Endothelial cell (in vitro differentiated cells): ENCODE measurements at places on chromosomes 13 and 19. TPM values are rescaled to one million over a fixed set of nuclear protein-coding genes. Genes with fewer than 3 reads are reported as not detected.

The CILP2 gene
- total RNA-seq: 0.23 TPM

The CBY2 gene
- total RNA-seq: not detected

The KCNN1 gene
- 19.3 TPM for total RNA-seq

The ZNF223 gene
- total RNA-seq: 10.9 TPM

The N4BP2L1 gene
- total RNA-seq: 4.2 TPM

The C1QTNF9 gene
- total RNA-seq: not detected

The ICAM4 gene
- 0.36 TPM for total RNA-seq

The FPR3 gene
- total RNA-seq: not detected

The ZNF221 gene
- total RNA-seq: 7.3 TPM

The DACT3 gene
- 1.1 TPM for total RNA-seq

DNA sequence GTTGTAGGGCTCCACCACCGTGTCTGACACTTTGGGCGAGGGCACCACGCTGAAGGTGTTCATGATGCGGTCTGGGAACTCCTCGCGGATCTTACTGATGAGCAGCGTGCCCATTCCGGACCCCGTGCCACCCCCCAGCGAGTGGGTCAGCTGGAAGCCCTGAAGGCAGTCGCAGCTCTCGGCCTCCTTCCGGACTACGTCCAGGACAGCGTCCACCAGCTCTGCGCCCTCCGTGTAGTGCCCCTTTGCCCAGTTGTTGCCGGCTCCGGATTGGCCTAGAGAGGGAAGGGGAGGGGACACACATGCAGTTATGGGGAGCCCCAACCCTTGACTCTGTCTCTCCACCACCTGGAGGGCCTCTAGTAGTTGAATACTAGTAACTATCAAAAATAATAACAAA lies 6.2 kb downstream of the TUBB4A start:
- H3K4me3 ChIP-seq: no peak overlapping the region
- H3K27ac ChIP-seq: no peak overlapping the region
- H3K36me3 ChIP-seq: no peaks in the 10 kb centered on the region
- no peak for DNase-seq
- peaks cover 14% of the 10 kb centered on the region for H3K27me3 ChIP-seq
- H3K4me1 ChIP-seq: no peaks in the 10 kb centered on the region

DNA sequence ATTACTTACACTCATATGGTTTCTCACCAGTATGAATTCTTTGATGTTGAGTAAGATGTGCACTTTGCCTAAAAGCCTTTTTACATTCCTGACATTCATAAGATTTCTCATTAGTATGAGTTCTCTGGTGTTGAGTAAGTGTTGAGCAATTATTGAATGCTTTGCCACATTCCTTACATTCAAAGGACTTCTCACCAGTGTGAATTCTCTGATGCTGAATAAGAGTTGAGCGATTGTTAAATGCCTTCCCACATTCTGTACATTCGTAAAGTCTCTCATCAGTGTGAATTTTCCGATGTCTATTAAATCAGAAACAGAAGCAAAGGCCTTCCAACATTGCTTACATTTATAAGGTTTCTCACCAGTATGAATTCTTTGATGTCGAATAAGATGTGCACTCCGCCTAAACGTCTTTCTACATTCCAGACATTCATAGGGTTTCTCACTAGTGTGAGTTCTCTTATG lies 14.2 kb upstream of the ZFP30 start:
- peaks cover 4% of the 10 kb centered on the region for H3K36me3 ChIP-seq
- H3K4me1 ChIP-seq: no peaks in the 10 kb centered on the region
- no peak for DNase-seq

- peaks cover 39% of the 10 kb centered on the region for H3K27me3 ChIP-seq
- H3K36me3 ChIP-seq: peaks cover 14% of the 10 kb centered on the region
- H3K4me3 ChIP-seq: no peak overlapping the region
- peaks cover 11% of the 10 kb centered on the region for H3K4me1 ChIP-seq
- no peak for DNase-seq
These were observed 4.3 kb downstream of the SPRED3 start for GRCh38 chr19:38392707-38393308.

- DNase-seq: no peak
- H3K27me3 ChIP-seq: peaks cover 3% of the 10 kb centered on the region
- H3K27ac ChIP-seq: no peak overlapping the region
- no peaks in the 10 kb centered on the region for H3K4me1 ChIP-seq
- no peaks in the 10 kb centered on the region for H3K36me3 ChIP-seq
- H3K4me3 ChIP-seq: no peak overlapping the region
These were observed 5.8 kb upstream of the TLE5 start for GRCh38 chr19:3068071-3068470.

GRCh38 chr19:34639491-34640085 lies 37.4 kb downstream of the SCGB2B2 start:
- no peak overlapping the region for H3K4me3 ChIP-seq
- no peaks in the 10 kb centered on the region for H3K4me1 ChIP-seq
- DNase-seq: peak; percentile 55

GRCh38 chr13:70896136-70896535 lies 787.9 kb upstream of the KLHL1 start:
- H3K4me1 ChIP-seq: no peaks in the 10 kb centered on the region
- H3K4me3 ChIP-seq: no peak overlapping the region
- no peaks in the 10 kb centered on the region for H3K36me3 ChIP-seq
- no peak for DNase-seq

DNA sequence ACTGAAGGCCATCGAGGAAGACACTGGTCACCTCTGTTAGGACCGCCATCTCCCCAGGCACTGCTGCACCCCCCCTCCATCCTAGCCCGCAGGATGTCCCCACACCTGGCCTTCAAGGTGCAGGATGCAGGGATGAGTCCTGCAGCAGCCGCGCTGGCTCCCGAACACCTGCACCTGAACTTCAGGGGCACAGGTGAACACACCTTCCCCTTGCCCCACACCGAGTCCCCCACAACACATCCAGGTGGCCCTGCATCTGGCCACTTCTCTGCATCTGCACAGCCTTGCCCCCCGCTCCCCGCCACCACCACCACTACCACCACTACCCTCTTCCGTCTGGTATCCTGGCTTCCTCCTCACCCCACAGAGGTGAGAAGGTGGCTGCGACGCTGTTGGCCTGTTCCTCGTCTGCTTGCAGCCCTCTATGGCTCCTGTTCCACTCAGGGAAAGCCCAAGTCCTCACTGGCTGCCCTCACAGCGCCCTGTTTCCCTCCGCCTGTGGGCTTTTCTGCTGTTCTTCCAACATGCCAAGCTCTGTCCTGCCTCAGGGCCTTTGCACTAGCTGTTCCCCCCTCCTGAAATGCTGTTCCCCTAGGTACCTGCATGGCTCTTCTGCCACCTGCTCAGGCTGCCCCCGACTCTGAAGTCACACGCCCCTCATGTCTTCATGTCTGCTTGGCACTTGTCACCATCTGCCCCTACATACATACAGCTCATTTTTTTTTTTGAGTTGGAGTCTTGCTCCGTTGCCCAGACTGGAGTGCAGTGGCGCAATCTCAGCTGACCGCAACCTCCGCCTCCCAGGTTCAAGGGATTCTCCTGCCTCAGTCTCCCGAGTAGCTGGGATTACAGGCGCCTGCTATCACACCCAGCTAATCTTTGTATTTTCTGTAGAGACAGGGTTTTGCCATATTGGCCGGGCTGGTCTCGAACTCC lies 1.4 kb upstream of the CERS1 start:
- H3K4me1 ChIP-seq: no peaks in the 10 kb centered on the region
- H3K4me3 ChIP-seq: peak overlapping the region; percentile 92
- peaks cover 16% of the 10 kb centered on the region for H3K36me3 ChIP-seq
- H3K27ac ChIP-seq: no peak overlapping the region
- no peak for DNase-seq

DNA sequence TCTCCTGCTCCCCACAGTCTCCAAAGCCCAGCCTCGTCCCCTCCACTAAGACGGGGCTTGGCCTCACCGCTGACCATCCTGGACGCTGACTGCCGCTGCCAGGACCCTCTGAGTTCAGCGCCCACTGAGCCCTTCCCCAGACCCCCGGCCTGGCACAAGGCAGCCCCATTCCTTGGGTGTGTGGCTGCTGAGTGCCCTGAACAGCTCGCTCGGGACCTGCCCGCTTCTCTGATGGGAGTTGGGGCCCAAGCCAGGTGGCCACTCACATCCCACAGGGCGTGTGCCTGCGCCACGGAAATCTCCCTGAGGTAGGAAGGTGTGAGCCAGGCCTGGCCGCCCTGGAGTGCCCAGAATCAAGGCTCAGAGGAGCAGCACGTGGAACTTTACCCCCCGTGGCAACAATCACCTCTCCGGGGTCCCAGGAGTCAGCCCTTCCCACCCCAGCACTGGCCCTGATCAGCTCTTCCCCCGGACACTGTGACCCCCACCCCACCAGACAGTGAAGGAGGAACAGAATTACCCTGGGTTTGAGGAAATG lies 20.8 kb downstream of the C13orf46 start:
- peaks cover 29% of the 10 kb centered on the region for H3K27me3 ChIP-seq
- no peak for DNase-seq
- H3K4me1 ChIP-seq: peaks cover 4% of the 10 kb centered on the region

GRCh38 chr13:105276571-105276970 lies 1258.9 kb downstream of the EFNB2 start:
- no peak for DNase-seq
- peaks cover 2% of the 10 kb centered on the region for H3K4me1 ChIP-seq
- peaks cover 4% of the 10 kb centered on the region for H3K27me3 ChIP-seq
- no peaks in the 10 kb centered on the region for H3K36me3 ChIP-seq

DNA sequence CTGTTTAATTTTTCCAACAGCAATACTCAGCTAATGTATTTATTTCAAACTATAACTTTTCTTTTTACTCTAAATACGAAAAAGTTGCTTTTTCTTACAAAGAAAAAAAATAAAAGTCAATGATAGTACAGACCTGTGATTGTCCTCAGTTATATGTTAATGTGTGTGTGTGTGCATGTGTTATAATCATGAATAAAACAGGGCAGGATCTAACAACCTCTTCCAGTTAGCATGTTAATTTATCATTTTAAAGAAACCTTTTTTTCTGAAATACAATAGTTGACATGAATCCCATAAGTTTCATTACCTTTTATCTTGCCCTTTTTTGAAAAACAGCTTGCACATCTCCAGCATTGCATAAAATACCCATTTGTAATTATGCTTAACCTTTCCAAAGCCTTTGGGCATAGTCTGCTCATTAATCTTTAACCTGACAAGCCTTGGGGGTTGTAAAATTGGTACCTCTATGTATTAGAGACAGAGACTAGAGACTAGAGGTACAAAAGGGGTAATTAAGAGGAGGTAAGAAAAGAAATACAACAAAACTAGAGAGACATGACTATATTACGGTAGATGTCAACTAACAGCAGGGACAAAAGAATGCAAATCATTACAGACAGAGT lies 828.1 kb downstream of the OLFM4 start:
- H3K27ac ChIP-seq: no peak overlapping the region
- H3K4me3 ChIP-seq: no peak overlapping the region
- DNase-seq: no peak
- no peaks in the 10 kb centered on the region for H3K4me1 ChIP-seq

DNA sequence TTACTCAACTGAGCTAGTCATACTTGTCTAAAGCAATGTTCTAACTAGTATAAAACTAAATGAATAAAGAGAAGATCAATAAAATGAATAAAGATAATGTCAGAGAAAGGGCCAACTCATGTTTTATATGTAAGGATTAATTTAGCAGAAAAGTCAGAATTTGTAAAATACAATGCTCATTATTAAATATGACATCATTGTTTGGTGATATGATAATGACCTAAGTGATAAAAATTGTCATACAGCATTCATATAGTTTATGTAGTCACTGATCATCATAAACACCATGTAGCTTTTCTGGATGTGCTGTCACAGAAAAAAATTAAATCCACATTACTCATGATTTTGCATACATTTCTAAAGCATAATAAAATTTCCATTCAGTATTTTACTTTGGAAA lies 3.1 kb upstream of the ATXN8OS start:
- H3K36me3 ChIP-seq: peaks cover 3% of the 10 kb centered on the region
- no peak overlapping the region for H3K27ac ChIP-seq
- H3K4me1 ChIP-seq: no peaks in the 10 kb centered on the region
- peaks cover 8% of the 10 kb centered on the region for H3K27me3 ChIP-seq
- DNase-seq: no peak
